ENCODE measurements at places on chromosomes 7 and 10.

GRCh38 chr7:22331704-22332103, 25.2 kb downstream of the RAPGEF5 start:
- no peak for DNase-seq

DNA sequence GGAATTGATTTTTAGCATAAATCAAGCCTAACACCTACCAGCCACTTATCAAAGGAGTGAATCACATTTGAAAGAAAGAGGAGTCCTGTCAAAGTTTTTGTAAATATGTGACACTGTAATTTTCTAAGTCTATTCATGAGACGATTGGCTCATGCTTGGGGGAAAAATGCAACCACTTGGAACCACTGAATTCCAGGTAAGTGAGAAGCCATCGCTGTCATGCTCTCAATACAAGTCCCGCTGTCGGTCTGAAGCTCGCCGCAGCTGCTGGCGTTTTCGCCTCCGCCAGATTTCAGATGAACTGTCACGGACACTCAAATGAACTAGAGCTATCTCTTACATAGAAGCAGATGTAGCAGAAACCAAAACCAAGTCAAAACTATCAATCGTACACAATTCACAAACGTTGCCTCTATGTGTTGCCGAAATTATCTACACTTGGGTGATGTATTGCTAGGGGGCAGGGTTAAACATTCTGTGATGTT, 279.8 kb upstream of the FZD8 start:
- DNase-seq: no peak

DNA sequence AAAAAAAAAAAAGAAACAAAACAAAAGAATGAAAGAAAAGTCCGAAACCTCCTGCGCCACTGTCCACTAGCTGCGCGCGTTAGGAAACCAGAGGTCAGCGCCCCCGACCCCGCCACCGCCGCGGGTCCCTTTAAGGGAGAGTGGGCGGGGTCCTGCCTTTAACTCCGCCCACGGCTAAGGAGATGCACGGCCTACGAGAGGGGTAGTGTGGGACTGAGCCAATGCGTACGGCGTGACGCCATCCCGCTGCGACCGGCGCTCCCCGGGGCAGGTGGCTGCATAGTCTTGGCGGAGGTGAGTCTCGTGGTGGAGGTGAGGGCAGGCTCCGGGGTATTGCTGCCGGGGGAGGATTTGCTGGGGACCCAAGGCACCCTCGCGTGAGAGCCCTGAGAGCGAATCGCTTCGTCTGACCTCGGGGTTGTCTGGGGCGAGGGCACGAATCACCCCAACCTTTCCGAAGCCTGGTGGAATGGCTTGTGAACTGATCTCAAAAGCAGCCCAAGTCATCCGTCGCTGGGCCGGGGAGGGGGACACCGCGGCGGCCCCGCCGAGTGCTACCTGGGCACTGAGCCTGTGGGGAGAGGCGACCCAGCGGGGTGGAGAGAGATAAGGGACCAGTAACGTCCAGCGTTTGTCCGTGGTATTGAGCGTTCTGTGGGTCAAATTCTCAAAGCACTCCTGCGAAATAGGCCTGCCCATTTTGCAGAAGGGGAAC, at the start of gene MRPS17:
Gene MRPS17, plus strand, starts transcription at position 241 of the 715 bp plus-strand sequence. CDS start 1,319 bp downstream, outside the sequence.
- peak; percentile 91 for DNase-seq

- no peak for DNase-seq
These were observed 66.2 kb downstream of the FAM241B start for GRCh38 chr10:69696073-69696731.

DNA sequence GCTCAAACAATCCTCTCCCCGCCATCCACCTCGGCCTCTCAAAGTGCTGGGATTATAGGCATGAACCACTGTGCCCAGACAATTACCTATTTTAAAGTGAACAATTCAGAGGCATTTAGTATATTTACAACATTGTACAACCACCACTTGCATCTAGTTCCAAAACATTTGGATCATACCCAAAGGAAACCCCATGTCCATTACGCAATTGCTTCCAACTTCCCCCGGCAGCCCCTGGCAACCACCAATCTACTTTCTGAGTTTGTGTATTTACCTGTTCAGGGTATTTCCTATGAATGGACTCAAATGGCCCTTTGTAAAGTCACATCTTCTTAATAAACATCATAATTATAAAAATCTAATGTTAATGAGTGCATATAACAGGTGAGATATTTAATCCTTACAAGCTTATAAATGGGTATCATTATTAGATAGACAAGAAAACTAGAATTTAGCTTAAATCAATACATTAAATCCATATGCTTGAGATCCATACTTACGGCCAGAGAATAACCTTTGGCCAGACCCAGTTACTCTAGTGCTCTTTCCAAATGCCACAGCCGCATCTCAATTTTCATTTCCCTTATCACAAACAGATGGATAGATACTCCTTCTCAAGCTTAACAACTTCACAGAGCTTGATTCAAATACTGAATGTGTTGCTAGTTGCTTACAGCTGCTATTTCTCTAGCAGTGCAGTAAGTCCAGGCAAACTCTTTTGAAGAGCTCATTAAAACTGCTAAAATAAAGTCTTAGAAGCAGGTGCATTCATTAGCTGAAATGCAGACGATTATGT, 133.4 kb upstream of the MKLN1 start:
- no peak for DNase-seq

GRCh38 chr10:1434912-1435692, 302.2 kb downstream of the ADARB2 start:
- no peak for DNase-seq

GRCh38 chr10:10828623-10829022, 189.0 kb upstream of the CELF2 start:
- no peak for DNase-seq

DNA sequence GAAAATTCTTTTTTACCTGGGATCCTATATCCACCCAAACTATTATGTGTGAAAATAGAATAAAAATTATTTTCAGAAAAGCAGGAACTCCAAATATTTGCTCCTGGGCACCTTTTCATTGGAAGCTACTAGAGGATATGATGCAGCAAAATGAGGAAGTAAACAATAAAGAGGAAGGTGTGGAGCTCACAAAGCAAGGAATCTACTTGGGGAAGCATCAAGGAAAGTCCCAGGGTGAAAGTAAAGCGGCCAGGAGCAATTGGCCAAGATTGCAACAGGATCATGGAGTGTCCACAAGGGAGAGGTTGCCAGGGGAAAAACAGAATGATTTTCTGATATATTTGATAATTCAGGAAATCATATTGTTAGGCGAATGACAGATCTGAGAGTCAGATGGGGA, 80.8 kb downstream of the CARD11 start:
- no peak for DNase-seq

- no peak for DNase-seq
These were observed 34.9 kb upstream of the PRSS1 start for GRCh38 chr7:142714375-142714774.

- DNase-seq: no peak
These were observed 28.1 kb downstream of the LRRC4 start for GRCh38 chr7:128003167-128003566.

GRCh38 chr7:135335628-135336139, 102.0 kb downstream of the STRA8 start:
- DNase-seq: no peak

DNA sequence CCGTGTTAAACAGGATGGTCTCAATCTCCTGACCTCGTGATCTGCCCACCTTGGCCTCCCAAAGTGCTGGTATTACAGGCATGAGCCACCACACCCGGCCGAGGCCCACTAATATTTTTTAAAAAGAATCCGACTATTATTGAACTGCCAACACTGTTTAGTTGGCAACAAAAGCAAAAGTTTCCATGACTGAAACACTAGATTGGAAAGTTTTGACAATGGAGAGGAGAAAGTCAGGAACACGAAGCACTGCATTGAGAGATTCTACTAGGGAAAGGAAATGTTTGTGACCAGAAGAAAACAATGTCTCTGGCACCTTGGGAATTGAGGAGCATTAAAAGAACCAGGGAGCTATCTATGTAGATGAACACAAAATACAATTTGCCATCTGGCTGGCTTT, 13.7 kb upstream of the PPP1R9A start:
- DNase-seq: no peak

- no peak for DNase-seq
These were observed 370.8 kb upstream of the LRRTM3 start for GRCh38 chr10:66555061-66555460.

DNA sequence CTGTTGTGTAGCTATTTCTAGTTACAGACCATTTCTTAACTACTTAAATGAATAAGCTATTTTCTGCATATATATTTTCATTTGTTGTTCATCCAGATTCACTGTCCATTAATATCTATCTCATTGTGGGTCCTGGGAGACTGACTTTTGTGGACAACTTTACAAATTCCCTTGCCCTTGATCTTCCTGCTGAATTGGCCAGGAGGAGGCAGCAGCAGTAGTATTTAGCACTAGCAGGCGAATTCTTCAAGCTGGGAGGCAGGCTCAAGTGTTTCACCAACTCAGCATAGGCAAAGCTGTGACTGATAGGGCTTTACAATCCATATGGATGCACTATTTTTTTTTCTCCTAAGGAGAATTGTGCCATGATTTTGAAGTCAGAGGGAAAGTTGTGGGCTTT, 461.0 kb upstream of the NRG3 start:
- no peak for DNase-seq

- DNase-seq: no peak
These were observed 60.1 kb downstream of the FAM171A1 start for GRCh38 chr10:15310776-15311568.

DNA sequence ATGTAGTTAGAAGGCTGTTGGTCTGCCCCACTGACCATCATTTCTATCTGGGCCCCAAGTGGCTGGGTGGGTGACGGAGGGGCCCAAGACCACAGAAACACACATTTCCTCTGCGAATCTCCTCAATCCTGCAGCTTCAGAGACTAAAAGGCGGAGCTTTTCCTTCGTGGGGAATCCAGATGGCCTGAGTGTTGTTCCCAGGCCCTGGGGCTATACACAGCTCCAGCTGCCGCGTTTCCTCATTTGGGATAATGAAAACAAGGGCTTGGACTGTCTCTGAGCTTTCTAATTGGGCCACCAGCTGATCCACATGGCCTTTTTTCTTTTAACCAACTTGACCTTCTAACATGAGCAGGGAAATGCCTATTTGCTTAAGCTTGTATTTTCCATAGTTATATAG, 339.9 kb downstream of the CXCL12 start:
- no peak for DNase-seq

DNA sequence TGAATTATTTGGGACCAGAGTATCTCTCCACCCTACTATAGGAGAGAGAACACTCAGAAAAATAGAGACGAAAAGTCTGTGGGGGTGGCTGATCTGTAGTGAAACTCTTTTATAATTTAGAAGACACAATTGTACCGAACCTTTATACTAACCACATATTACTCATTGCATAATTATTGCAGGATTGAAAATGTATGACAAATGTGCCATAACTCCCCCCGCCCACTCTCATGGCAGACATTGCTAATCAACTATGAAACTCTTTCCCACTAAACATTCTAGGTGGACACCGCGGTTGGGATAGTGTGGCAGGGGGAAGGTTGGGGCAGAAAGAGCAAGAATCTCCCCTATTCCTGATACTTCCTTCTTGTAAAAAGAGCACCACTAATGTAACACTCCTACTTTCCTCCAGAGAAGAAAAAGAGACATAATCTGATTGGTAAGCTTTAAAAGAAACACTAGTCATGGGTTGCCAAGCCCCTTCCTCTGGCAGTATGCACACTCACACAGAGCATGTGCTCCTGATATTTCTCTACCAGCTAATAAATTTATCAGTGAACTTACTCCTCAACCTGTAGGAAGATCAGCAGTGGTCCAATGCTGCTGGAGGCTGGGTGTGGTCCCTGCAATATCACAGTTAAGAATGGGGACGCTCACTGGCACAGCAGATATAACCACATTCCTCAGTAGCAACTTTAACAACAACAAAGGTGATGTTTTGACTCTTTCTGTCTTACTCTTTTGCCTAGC, 18.7 kb upstream of the ARID5B start:
- peak; percentile 54 for DNase-seq

DNA sequence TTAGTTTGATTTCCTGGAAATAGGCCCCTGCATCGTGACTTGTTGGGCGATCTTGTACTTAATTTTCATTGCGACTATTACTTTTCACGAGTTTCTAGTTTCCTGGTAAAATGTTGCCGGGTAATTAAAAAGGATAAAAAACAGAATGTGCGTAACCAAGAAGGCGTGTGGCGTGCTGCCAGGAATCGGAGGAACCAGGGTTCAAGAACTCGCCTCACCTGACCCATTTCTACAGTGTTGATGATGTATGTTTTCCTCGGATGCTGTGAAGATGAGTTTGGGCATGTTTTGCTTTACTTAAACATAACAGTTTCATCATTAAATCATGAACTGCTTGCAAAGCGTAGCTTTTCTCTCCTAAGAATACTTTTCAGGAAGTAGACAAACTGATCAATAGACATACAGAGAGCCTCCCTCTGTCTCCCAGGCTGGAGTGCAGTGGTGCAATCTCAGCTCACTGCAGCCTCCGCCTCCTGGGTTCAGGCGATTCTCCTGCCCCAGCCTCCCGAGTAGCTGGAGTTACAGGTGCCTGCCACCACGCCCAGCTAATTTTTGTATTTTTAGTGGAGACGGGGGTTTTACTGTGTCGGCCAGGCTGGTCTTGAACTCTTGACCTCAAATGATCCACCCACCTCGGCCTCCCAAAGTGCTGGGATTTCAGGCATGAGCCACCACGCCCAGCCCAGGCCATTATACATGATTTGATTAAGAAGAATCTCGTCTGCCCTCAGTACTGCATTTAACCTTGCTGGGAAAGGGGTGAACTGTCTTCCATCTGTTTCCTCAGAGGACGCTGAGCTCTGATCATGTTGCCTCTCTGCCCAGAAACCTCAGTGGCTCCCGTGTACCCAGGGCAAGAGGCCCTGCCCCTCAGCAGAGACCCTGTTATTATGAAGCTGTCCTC, 9.1 kb downstream of the FOXK1 start:
- no peak for DNase-seq

- DNase-seq: no peak
These were observed 25.8 kb upstream of the SLF2 start for GRCh38 chr10:100886963-100887362.

- DNase-seq: no peak
These were observed 60.0 kb downstream of the BRAF start for GRCh38 chr7:140864732-140865131.

DNA sequence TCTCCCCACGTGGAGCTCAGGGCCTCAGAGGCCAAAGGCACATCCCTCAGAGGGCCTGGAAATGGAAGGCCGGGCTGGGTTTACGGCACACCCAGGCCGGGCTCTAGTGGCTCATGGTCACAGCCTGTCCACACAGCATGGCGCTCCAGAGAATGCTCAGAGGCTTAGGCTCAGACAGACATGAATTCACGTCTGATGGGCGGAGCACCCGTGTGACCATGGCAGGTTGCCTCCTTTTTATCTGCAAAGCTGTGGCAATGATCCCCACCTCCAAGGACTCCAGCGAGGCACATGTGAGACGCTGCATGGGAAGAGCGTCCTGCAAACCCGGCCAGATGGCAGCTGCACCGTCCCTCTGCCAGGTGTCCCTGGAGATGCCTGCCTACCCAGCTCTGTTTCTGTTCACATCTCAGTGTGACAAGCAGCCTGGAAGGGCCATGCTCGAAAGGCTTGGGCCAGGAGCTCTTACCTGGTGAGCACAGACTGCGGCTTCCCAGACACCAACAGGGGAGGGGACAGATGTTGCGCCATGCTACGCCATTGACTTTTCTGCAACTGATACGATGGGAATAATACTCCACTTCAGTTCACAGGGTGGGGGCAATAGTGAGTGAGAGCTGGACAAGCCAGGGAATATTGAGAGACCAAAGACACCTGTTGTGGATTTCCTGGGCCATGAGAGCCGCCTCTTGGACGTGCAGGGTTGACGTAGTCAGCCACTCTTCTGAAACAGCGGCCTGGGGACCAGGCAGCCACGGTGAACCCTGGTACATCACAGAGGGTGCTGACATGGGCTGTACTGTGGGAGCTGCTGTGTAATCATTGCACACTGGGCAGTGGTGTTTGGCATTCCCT, 34.4 kb upstream of the FAM20C start:
- no peak for DNase-seq

- no peak for DNase-seq
These were observed 134.8 kb downstream of the CFAP58 start for GRCh38 chr10:104488439-104488832.

Data from activated T-helper 9 cell treated with anti-CD3 and anti-CD28 coated beads, Interleukin-2, amount 50 U/mL, for 16 hours (primary cell).